ENCODE measurements at places on chromosomes 2 and 18.

DNA sequence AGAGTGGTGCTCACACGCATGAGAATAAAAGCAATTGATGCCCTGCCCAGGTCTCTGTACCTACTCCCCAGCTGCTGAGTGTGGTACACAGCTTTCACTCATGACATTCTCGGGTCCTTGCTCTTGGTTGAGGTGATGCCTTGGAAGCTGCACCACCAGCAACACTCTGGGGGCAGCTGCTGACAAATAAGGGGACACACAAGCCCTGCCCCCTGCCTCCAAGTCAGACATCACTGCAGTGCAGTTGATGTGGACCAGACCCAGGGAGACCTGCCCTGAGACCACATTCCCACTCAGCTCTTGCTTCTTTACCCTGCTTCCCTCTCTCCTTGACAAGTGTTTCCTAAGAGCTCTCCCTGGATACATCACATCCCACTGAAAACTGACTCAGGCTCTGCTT, 225.6 kb downstream of the ZBTB7C start:
- DNase-seq: no peak

DNA sequence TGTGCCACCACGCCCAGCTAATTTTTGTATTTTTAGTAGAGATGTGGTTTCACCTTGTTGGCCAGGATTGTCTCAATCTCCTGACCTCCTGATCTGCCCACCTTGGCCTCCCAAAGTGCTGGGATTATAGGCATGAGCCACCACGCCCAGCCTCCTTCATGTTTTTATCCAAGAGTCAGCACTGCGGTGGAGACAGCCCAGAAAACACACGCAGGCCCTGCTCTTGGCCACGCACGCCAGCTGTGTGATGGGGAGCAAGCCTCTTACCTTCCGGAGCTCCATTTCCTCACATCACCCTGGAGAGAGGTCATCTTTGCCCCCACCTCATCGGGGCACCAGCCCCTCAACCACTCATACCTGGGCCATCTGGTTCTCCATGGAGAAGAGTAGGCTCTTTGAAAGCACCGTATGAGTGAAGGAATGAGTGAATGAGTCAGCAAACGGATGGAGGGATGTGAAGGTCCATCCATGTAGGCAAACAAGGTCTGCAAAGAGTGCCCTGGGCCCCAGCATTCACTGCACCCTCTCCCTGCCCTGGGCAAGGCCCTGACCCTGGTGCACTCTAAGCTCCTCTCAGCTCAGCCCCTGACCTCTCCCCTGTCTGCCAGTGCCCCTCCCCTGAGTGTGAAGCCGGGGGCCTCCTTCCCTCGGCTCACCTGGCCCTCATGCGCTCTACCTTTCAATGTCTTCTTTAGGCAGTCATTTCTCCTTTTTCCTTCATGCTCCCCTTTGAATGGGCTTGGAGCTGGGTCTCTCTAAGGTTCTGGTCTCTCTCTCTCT, 7.4 kb downstream of the GYPC start:
- DNase-seq: no peak

GRCh38 chr2:7167801-7168411, 250.7 kb downstream of the RNF144A start:
- no peak for DNase-seq

- peak; percentile 44 for DNase-seq
Observed at GRCh38 chr2:47437287-47437686, 34.3 kb downstream of the MSH2 start.

GRCh38 chr2:40625849-40626248, 174.0 kb upstream of the SLC8A1 start:
- DNase-seq: no peak

- DNase-seq: no peak
Observed at GRCh38 chr2:219995991-219996765, 368.7 kb downstream of the SLC4A3 start.

- DNase-seq: peak; percentile 69
Observed at GRCh38 chr18:13216092-13216582, 2.4 kb upstream of the LDLRAD4 start.

DNA sequence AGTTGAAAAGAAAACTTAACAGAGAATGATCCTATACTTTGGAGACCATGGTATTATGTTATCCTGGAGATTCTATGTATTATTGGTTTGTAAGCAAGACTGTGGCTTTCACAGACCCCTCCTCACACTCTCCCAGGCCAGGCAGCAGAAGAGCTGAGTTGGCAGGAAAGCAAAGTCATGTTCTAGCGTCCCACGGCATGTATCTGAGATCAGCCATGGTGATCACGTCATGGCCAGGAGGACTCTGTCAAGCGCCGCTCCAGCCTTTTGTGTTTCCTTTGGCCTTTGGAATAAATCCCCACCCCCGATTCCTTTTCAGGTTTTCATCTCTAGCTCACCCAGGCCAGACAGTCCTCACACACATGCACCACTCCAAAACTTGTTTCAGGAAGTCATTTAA, 39.1 kb downstream of the LRRC30 start:
- no peak for DNase-seq

- no peak for DNase-seq
Observed at GRCh38 chr2:96737831-96738230, 2.0 kb downstream of the LMAN2L start.

GRCh38 chr18:497688-498087, 2.8 kb downstream of the COLEC12 start:
- no peak for DNase-seq

GRCh38 chr2:152031747-152032306, 67.0 kb downstream of the CACNB4 start:
- no peak for DNase-seq

DNA sequence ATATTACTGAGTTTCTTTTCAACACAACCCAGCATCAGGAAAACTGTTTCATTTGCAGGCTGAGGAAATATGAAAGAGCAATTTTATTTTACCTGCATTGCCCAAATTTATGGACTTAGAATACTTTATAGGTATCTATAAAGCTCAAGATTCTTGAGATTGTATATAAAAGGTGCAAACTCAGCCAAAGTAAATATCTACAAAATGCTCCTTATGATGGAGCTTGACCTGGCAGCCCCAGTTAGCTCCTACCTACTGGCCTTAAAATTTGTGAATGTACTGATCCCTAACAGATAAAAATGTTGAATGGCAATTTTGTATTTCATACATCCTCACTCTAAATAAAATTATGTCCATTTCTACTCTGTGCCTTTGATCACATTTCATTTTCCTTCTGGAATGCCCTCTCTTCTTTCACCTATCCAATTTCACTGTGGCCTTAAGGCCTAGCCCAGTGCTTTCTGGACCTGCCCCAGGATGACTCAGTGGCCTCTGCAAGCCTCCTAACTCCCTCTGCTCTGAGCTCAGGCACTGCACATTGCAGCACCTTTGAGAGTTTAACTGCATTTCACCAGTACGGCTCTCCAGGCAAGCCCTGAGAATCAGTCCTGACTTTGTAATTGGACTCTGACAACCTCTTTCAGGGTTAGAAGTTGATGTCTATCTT, 125.9 kb downstream of the ANTXR1 start:
- DNase-seq: no peak

GRCh38 chr18:59802031-59802430, 97.8 kb upstream of the PMAIP1 start:
- DNase-seq: no peak

DNA sequence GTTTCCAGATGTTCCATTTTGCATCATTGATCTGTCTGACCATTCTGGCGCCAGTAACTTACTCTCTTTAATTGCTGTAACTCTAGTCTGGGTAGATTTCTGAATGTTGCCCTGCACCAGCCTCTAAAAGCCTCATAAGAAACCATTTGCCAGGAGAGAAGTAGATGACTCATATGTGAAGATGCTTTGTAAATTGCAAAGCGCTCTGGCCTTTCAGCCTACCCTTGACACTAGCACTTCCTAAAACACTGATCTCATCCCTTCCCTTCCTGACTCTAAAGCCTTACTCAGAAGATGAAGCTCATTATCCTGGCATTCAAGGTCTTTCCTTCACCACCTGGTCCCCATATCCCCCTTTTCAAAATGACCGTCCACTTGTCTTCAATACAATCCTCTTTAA, 193.2 kb upstream of the MEX3C start:
- no peak for DNase-seq

DNA sequence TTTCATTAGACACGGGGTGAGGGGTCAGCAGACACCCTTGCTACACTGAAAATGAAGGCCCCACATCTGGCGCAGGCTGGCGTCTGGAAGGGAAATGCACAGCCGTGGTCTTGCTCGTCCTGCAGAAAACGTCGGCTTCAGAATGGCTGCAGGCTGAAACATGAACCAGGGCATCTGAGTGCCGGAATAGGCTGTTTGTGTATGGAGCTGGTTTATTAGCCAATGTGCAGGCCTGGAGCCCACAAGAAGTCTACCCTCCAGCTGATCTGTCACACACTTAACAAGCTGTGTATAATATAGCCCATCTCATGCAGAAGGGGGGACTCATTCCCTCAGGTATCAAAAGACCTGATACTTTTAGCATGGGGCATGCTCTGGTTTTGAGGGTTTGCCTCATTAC, 153.4 kb upstream of the SOX11 start:
- no peak for DNase-seq

DNA sequence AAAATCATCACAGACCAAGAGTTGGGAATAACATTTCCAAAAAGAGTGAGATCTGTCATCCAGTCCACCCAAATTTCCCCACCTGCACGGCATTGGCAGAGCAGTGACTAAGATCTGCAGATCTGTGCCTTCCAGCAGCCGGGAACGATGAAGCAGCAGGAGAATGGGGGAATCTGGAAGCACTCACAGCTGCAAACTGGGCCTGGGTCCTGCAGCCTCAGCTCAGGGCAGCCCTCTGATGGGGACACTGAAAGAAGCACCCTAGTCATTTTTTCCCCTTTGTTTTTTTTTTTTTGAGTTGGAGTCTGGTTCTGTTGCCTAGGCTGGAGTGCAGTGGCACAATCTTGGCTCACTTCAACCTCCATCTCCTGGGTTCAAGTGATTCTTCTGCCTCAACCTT, 4.4 kb upstream of the SAG start:
- no peak for DNase-seq

- no peak for DNase-seq
Observed at GRCh38 chr2:119082821-119083400, 75.6 kb downstream of the C1QL2 start.

DNA sequence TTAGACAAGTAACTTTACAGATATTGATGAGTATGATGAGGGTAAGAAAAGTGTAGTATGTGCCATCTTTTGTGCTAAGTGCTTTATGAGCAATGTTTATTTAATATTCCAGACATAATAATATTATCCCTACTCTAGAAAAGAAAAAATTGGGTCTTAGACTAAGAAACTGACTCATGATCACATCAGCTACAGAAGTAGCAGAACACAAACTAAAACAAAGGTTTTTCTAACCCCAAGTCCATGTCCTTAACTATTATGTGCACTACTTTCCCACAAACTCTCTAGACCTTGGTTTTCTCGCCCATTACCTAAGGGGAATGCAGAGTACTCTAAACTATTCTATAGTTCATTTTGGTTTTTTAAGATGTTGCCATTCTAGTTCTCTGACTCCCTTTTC, 64.5 kb downstream of the BAZ2B start:
- DNase-seq: no peak

GRCh38 chr2:104332731-104333130, 521.2 kb upstream of the POU3F3 start:
- no peak for DNase-seq

GRCh38 chr2:11748861-11749645, 2.6 kb downstream of the LPIN1 start:
- DNase-seq: peak; percentile 68

GRCh38 chr18:76410660-76411417, 84.2 kb downstream of the ZNF516 start:
- no peak for DNase-seq

- no peak for DNase-seq
Observed at GRCh38 chr2:47888581-47889280, 17.6 kb downstream of the FBXO11 start.

GRCh38 chr2:226354434-226354833, 445.2 kb downstream of the IRS1 start:
- no peak for DNase-seq

- no peak for DNase-seq
Observed at GRCh38 chr2:74424995-74425406, 3.5 kb downstream of the WDR54 start.

All from B cell (primary cell).